Esophagus squamous epithelium (tissue), 5 donors: ENCODE measurements at places on chromosomes 7 and 10.

DNA sequence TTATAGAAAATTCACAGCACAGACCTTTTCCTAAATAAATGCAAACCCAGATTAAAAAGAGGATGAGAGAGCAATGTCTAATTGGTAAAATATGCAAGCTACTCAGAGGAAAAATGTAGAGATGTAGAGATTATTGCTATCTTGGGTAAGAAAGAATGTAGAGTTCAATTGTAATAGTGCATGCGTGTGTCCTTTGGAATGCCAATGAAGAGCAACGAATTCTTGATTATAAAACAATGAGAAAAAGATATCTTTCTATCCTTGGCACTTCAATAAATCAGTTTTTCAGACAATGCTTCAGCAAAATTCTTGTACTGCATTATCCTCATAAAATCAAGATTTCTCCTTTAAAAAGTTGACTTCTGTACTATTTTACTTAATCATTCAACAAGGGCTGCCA, 50.9 kb downstream of the SEMA3D start:
- no peak for DNase-seq

- no peak for DNase-seq
Observed at GRCh38 chr10:895324-895723, 36.2 kb downstream of the LARP4B start.

DNA sequence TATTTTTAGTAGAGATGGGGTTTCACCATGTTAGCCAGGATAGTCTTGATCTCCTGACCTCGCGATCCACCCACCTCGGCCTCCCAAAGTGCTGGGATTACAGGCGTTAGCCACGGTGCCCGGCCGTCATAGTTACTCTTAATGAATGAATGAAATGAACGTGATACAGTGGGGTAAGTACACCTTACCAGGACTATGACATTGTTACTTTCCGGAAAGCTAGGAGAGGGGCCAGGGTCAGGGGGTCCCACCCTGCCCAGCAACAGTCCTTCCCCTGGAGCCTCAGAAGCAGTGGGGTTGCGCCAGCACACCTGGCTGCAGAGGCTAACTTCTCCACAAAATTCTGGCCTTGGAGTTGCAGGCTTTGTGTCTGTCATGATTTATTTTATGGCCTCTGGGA, 21.4 kb downstream of the VSTM4 start:
- no peak for DNase-seq

DNA sequence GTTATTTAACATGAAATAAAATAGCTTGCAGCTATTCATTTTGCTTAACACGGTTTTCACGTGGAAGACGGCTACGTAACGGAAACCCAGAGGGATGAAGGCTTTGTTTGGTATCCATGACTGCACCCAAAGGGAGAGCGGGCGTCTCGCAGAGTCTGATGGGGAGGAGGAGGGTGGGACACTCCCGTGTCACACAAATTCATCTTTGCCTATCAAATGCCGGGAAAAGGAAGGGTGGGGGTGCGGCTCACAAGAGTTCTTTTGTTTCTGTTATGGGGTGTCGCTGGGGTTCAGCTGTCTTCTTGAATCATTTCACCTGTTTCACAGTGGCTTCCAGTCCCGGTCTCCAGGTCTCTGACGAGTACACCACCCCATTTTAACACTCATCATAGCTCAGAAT, 108.5 kb downstream of the ZRANB1 start:
- DNase-seq: no peak

GRCh38 chr10:47295411-47295810, 4.6 kb upstream of the GDF10 start:
- no peak for DNase-seq

- no peak for DNase-seq
Observed at GRCh38 chr10:77497748-77498147, 139.9 kb downstream of the KCNMA1 start.

GRCh38 chr7:50138101-50138500, 45.1 kb upstream of the ZPBP start:
- no peak for DNase-seq

DNA sequence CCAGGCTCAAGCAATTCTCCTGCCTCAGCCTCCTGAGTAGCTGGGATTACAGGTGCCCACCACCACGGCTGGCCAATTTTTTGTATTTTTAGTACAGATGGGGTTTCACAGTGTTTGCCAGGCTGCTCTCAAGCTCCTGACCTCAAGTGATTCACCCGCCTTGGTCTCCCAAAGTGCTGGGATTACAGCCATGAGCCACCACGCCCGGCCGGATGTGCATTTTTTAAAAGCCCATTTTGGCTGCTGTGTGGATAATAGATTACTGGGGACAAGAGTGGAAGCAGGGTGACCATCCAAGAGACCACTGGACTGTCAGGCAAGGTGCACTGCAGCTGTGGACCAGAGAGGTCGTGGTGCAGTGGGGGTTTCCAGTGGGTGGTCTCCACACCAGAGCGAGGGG, 21.4 kb downstream of the HKDC1 start:
- no peak for DNase-seq

DNA sequence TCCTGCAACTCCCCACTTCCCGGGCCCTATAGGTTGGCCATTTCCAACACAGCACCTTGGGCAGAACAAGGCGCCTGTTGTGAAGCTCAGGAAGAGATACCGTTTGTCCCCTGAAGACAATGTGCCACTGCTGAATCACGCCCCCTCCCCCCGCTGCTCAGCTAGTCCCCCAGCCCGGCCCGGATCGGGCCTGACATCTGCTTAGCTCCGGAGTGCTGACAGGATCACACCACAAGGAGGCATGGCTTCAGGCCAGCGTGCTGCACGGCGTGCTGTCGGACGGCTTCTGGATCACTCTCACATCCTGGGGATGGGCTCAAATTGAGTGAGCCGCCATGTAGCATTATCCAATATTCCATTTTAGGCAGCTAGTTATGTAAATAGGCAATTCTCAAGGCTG, 62.1 kb upstream of the EFCAB10 start:
- no peak for DNase-seq

GRCh38 chr10:31153692-31154091, 122.0 kb upstream of the ZNF438 start:
- DNase-seq: no peak

GRCh38 chr7:128362670-128363069, 1.2 kb upstream of the PRRT4 start:
- DNase-seq: no peak

GRCh38 chr10:75283671-75284470, 48.1 kb upstream of the COMTD1 start:
- no peak for DNase-seq
